WTC11 (cell line): ENCODE measurements at places on chromosomes 1 and 21. TPM values are rescaled to one million over a fixed set of nuclear protein-coding genes. Genes with fewer than 3 reads are reported as not detected.

- no peak for DNase-seq
- H3K4me3 ChIP-seq: no peak overlapping the region
- H3K27me3 ChIP-seq: no peaks in the 10 kb centered on the region
- peaks cover 16% of the 10 kb centered on the region for H3K4me1 ChIP-seq
- H3K36me3 ChIP-seq: peaks cover 3% of the 10 kb centered on the region; the same call in 1 of the 2 replicates
These were observed 146.4 kb upstream of the COL11A1 start for GRCh38 chr1:103254691-103255090.

CD247 gene
- 1.0 to 1.8 TPM (median 1.8 TPM) in 3 replicates for total RNA-seq

TRMT1L gene
- total RNA-seq: 24.7 to 28.1 TPM (median 27.3 TPM) in 3 replicates

- H3K4me1 ChIP-seq: peaks cover 43% of the 10 kb centered on the region
- H3K36me3 ChIP-seq: 0 out of 2 replicates have a peak, but pooled peaks cover 4% of the 10 kb centered on the region
These were observed 38.6 kb downstream of the NSL1 start for GRCh38 chr1:212752934-212753497.

DNA sequence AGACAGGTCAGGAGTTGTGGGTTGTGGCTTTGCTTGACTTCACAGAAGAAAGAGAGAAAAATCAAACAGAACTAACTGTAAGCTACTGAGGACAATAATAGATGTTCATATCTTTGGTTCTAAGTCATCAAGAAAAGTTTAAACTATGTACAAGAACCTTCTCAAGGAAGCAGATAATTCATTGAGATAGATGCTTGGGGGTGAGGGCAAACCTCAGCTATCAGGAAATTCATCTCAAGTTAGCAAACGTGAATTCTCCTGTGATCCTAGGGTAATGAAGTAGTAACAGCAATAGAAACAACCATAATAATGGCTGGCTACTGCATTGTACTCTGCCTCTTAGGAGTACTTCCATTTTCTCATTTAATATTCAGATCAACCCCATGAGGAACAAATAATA, 506.2 kb downstream of the PLPP3 start:
- no peak for DNase-seq
- H3K4me3 ChIP-seq: no peak overlapping the region
- no peaks in the 10 kb centered on the region for H3K4me1 ChIP-seq
- no peaks in the 10 kb centered on the region for H3K36me3 ChIP-seq
- no peak overlapping the region for H3K27ac ChIP-seq
- H3K27me3 ChIP-seq: no peaks in the 10 kb centered on the region

GRCh38 chr21:39837861-39838359, 29.3 kb upstream of the PCP4 start:
- no peaks in the 10 kb centered on the region for H3K36me3 ChIP-seq
- no peak overlapping the region for H3K27ac ChIP-seq
- no peak overlapping the region for H3K4me3 ChIP-seq
- no peaks in the 10 kb centered on the region for H3K27me3 ChIP-seq
- no peak for DNase-seq

- no peak overlapping the region for H3K4me3 ChIP-seq
- H3K27me3 ChIP-seq: no peaks in the 10 kb centered on the region; the same call in 1 of the 2 replicates
- no peak for DNase-seq
These were observed 15.5 kb downstream of the PPP1R15B start for GRCh38 chr1:204396015-204396583.

ATP5PB gene
- 243 to 284 TPM (median 253 TPM) in 3 replicates for total RNA-seq

- peaks cover 13% of the 10 kb centered on the region for H3K4me1 ChIP-seq
- H3K4me3 ChIP-seq: no peak overlapping the region
- no peak for DNase-seq
- no peaks in the 10 kb centered on the region for H3K27me3 ChIP-seq
- H3K36me3 ChIP-seq: peaks cover 16% of the 10 kb centered on the region
These were observed 3.9 kb upstream of the CD1C start for GRCh38 chr1:158285756-158286241.

DNA sequence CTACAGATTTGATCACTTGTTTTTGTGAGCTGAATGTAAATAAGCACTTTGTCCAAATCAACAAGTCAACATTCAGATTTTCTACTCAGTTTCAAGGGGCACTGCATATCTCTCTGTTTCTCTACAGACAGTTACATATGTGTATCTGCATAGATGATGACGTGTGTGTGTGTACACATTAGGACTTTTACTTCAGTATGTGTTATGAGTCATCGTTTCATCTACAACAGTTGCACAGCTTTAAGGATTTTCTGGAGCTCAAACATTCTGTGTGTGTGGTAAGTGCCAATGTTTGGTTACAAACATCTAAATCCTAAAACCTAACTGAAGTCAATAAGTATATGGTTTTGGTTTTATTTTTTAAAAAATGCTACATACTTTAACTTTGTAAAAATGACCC, 494.5 kb upstream of the PBX1 start:
- H3K4me3 ChIP-seq: no peak overlapping the region
- H3K27ac ChIP-seq: no peak overlapping the region

GRCh38 chr1:206439205-206439604, 31.1 kb upstream of the IKBKE start:
- H3K27ac ChIP-seq: no peak overlapping the region
- H3K36me3 ChIP-seq: peaks cover 42% of the 10 kb centered on the region
- DNase-seq: no peak
- no peaks in the 10 kb centered on the region for H3K27me3 ChIP-seq
- H3K4me1 ChIP-seq: no peaks in the 10 kb centered on the region
- no peak overlapping the region for H3K4me3 ChIP-seq

DNA sequence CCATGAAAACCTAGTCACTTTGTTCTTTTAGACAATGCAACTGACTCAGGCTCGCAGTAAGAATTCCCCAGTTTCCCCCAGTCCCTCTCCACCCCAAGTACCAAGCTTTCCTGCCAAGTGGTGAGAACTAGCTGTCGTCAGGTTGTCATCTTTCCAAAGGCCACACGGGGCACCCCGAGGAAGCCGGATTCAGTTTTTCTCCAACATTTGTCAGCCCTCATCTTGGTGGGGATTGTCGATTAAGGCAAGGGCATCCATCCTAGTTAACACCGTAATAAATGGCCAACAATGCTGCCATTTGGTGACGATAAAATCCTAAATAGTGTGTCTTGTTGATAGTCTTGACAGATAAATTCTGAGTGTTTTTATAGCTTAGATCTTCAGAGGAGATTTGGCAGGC, 55.9 kb upstream of the PROX1 start:
- H3K4me1 ChIP-seq: no peaks in the 10 kb centered on the region
- no peaks in the 10 kb centered on the region for H3K36me3 ChIP-seq
- H3K27me3 ChIP-seq: no peaks in the 10 kb centered on the region
- peak; percentile 37 for DNase-seq
- no peak overlapping the region for H3K4me3 ChIP-seq

S100A12 gene
- not detected in 3 replicates for total RNA-seq

AMY2A gene
- total RNA-seq: 0.48 to 0.55 TPM (median 0.55 TPM) in 3 replicates

SPRR2A gene
- total RNA-seq: not detected in 3 replicates

DNA sequence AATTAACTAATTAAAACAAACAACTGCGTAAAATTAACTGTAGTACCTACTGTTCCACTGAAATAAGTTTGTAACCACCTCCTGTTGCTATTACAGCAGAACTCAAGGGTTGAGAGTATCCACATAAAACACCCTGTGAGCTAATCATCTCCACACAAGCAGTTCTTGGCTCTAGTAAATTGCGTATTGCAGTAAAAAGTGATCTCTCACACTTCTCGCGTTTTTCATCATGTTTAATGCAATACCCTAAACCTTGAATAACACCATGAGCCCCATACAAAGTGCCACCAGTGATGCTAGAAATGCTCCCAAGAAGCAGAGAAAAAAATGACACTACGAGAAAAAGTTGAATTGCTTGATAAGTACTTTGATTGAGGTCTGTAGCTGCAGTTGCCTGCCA, 29.3 kb upstream of the CEP350 start:
- no peaks in the 10 kb centered on the region for H3K27me3 ChIP-seq
- H3K36me3 ChIP-seq: no peaks in the 10 kb centered on the region
- H3K4me1 ChIP-seq: peaks cover 25% of the 10 kb centered on the region
- no peak overlapping the region for H3K4me3 ChIP-seq

GRCh38 chr1:172909606-172910326, 141.0 kb downstream of the TNFSF18 start:
- H3K27ac ChIP-seq: no peak overlapping the region
- H3K4me1 ChIP-seq: peaks cover 9% of the 10 kb centered on the region; the same call in 1 of the 2 replicates
- DNase-seq: no peak
- peaks cover 25% of the 10 kb centered on the region for H3K36me3 ChIP-seq

DNA sequence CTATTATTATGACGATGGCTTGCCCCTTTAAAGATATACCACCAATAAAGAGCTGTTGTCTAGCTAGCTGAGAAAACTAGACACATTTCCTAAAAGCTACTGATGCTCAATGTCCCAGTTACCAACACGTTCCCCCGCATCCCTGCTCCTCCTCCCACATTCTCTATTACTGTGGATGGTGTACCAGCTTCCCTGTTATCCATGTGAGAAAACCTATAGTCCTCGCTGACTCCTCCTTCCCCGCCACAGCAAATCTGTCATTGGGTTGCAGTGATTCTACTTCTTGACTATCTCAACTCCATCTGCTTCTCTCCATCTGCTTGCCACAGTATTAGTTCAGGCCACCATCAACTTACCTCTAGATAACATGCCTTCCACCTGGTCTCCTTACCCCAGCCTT, 337.5 kb downstream of the KCNH1 start:
- DNase-seq: no peak
- H3K4me1 ChIP-seq: no peaks in the 10 kb centered on the region
- H3K4me3 ChIP-seq: no peak overlapping the region
- no peaks in the 10 kb centered on the region for H3K36me3 ChIP-seq
- no peaks in the 10 kb centered on the region; the same call in 1 of the 2 replicates for H3K27me3 ChIP-seq

GRCh38 chr1:21189421-21189820, 12.7 kb upstream of the EIF4G3 start:
- H3K27ac ChIP-seq: no peak overlapping the region
- H3K36me3 ChIP-seq: no peaks in the 10 kb centered on the region
- no peak for DNase-seq
- peaks cover 96% of the 10 kb centered on the region for H3K27me3 ChIP-seq
- H3K4me3 ChIP-seq: no peak overlapping the region

DNA sequence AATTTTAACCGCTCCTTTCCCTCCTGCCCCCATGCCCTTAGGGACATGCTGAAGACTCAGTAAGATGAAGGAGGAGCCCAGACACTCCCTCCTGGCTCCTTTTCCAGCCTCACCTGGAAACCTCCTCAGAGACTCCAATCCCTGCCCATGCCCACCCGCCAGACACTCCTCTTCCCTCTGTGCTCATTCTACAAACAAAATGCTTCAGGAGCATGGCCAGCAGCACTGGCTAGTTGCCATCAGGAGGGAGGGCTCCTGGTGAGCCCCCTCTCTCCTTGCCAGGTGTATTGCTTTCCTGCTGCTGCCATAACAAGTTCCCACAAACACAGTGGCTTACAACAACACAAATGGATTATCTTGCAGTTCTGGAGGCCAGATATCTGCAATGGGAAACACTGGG, 126.1 kb downstream of the PSMG1 start:
- no peaks in the 10 kb centered on the region for H3K36me3 ChIP-seq
- DNase-seq: no peak
- no peak overlapping the region for H3K4me3 ChIP-seq
- H3K4me1 ChIP-seq: no peaks in the 10 kb centered on the region

- no peak overlapping the region for H3K4me3 ChIP-seq
- no peak for DNase-seq
- peaks cover 47% of the 10 kb centered on the region for H3K4me1 ChIP-seq
- H3K27ac ChIP-seq: peak overlapping the region; percentile 82
- H3K27me3 ChIP-seq: no peaks in the 10 kb centered on the region
These were observed 18.7 kb downstream of the SLC45A3 start for GRCh38 chr1:205661429-205662134.

DNA sequence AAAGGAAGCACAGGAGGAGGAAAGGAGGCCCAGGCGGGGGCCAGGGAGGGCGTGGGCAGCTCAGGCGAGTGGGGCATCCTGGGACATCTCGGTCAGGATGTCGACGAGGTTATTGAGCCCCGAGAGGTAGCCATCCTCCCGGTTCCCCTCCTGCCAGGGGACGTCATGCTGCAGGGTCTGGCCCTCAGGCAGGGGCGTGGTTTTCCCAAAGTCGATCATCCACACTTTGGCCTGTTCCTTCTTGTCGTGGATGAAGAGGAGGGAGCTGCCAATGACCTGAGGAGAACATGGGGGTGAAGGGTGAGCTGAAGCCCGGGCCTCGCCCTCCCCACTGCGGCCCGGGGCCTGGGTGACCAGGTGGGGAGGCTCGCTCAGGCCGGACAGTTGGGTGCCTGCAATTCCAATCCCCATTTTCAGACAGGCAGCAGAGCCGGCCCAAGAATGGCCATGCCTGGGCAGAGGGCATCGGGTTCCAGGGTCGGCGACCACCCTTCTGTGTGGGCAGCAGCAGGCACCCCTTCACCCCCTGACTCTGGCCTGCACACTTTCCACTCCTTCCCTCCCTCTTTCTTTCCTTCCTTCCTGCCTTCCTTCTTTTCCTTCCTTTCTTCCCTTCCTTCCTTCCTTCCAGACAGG, 86.2 kb downstream of the STUM start:
- no peak overlapping the region for H3K4me3 ChIP-seq
- H3K4me1 ChIP-seq: peaks cover 15% of the 10 kb centered on the region; the same call in 1 of the 2 replicates
- no peaks in the 10 kb centered on the region for H3K27me3 ChIP-seq
- DNase-seq: no peak
- no peaks in the 10 kb centered on the region for H3K36me3 ChIP-seq
- H3K27ac ChIP-seq: no peak overlapping the region

SPATA46 gene
- not detected in 3 replicates for total RNA-seq

OPRD1 gene
- 2.2 to 3.1 TPM (median 2.5 TPM) in 3 replicates for total RNA-seq

GRCh38 chr1:234896477-234897389, 231.9 kb downstream of the TOMM20 start:
- H3K27ac ChIP-seq: no peak overlapping the region
- no peak overlapping the region for H3K4me3 ChIP-seq
- no peaks in the 10 kb centered on the region for H3K36me3 ChIP-seq
- peaks cover 28% of the 10 kb centered on the region for H3K4me1 ChIP-seq
- no peaks in the 10 kb centered on the region for H3K27me3 ChIP-seq

SPRR2B gene
- not detected in 3 replicates for total RNA-seq

GRCh38 chr1:209526137-209526536, 57.4 kb upstream of the CAMK1G start:
- peaks cover 21% of the 10 kb centered on the region for H3K27me3 ChIP-seq
- DNase-seq: no peak
- H3K27ac ChIP-seq: no peak overlapping the region
- H3K4me1 ChIP-seq: no peaks in the 10 kb centered on the region
- H3K4me3 ChIP-seq: no peak overlapping the region

DNA sequence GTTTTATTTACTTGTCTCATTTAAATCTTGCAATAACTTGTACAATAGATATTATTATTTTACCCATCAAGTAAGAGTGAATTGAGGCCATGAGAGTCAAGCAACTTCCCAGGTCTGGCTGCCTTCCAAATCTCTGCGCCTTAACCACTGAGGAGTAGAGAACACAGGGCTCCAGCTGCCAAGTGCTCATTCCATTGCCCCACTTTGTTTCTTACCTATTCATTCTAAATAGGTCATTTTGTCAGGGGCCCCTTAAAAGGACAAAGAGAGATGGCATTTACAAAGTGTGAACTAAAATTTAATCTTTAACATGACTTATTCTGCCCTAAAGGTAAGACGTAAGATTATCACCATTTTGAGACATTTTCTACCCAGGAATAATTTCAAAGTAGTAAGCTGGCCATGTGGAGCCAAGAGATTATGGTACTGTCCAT, 3.5 kb downstream of the PPP1R15B start:
- peak overlapping the region; percentile 100 for H3K4me3 ChIP-seq
- peaks cover 54% of the 10 kb centered on the region for H3K36me3 ChIP-seq
- H3K4me1 ChIP-seq: peaks cover 12% of the 10 kb centered on the region
- no peaks in the 10 kb centered on the region for H3K27me3 ChIP-seq
- no peak overlapping the region for H3K27ac ChIP-seq
